ENCODE measurements at places on chromosomes 6 and 20.
A peak's percentile ranks its signal among the peaks of the same experiment; 100 is the strongest.

GRCh38 chr6:75204959-75205775 is 686 bp downstream of the COL12A1 start:
- peaks cover 48% of the 10 kb centered on the region for H3K4me1 ChIP-seq
- no peaks in the 10 kb centered on the region for H3K36me3 ChIP-seq
- H3K27me3 ChIP-seq = peaks cover 90% of the 10 kb centered on the region
- peak overlapping the region; percentile 92 for H3K4me3 ChIP-seq
- no peak for DNase-seq

GRCh38 chr6:44012078-44012493 is 115.2 kb downstream of the MRPL14 start:
- H3K36me3 ChIP-seq = no peaks in the 10 kb centered on the region
- H3K4me3 ChIP-seq = no peak overlapping the region
- H3K27me3 ChIP-seq = peaks cover 16% of the 10 kb centered on the region

DNA sequence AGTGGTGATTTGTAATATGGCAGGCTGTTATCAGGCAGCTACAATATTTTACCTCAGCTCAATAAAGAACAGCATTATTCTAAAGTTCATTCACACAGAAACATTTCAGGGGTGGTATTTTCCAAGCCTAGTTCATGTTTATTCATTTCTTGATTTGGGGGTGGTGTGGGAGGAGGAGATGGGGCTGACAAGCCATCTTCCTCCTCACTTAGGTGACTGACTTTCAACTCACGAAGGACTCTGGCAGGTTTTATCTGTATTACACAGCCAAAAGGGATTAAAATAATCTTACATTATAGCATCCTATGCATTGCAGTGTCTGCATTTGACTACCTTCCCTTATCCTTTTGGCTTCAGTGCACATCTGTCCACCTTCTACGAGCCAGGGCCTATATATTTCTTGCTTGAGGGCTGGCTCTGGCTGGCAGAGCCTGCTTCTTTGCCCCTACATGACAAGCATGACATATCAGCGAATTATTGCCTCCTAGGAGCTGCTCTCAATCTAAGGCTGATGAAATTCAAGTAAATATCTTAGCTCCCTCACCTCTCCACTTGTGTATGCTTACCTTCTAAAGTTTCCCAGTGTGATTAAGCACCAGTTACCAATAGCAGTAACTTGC is 20.0 kb downstream of the KHDRBS2 start:
- no peak overlapping the region for H3K4me3 ChIP-seq
- H3K27me3 ChIP-seq = no peaks in the 10 kb centered on the region
- no peak for DNase-seq
- H3K36me3 ChIP-seq = no peaks in the 10 kb centered on the region

- DNase-seq = no peak
- no peaks in the 10 kb centered on the region for H3K4me1 ChIP-seq
- H3K36me3 ChIP-seq = no peaks in the 10 kb centered on the region
- H3K27me3 ChIP-seq = no peaks in the 10 kb centered on the region
- H3K27ac ChIP-seq = no peak overlapping the region
These were observed 25.3 kb upstream of the ZNFX1 start for GRCh38 chr20:49303065-49303552.
